Pulmonary artery endothelial cell (primary cell): ENCODE measurements at places on chromosomes 3 and 15. TPM values are rescaled to one million over a fixed set of nuclear protein-coding genes. Genes with fewer than 3 reads are reported as not detected.

DNA sequence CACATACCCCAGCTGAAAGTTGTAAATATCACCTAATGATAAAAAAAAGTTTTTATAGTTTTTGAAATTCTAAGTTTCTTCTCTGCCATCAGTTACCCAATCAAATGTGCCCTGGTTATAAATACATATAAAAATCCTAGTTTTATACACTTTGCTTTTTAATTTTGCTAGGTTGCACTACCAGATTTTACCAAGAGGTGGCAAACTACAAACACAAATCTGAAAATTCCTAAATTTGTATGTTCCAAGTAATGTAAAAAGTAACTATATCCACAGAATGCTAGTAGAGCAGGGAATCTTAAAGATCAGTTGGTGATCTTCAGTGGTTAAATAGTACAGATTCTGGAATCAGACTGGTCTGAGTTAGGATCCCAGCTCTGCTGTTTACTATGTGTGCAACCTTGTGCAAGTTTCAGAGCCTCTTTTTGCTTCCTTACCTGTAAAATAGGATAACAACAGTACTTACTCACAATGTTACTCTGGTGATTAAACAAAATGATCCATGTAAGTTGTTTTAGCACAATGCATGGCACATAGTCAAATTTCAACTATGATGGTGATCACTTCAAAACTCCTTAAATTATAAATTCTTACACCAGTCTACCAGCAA is 11.0 kb downstream of the TRPM7 start:
- no peak for DNase-seq

GRCh38 chr3:64408770-64409169 is 183.5 kb upstream of the PRICKLE2 start:
- no peak for DNase-seq

The CSNK1G1 gene
- 21.2 and 35.3 TPM in 2 replicates for total RNA-seq

DNA sequence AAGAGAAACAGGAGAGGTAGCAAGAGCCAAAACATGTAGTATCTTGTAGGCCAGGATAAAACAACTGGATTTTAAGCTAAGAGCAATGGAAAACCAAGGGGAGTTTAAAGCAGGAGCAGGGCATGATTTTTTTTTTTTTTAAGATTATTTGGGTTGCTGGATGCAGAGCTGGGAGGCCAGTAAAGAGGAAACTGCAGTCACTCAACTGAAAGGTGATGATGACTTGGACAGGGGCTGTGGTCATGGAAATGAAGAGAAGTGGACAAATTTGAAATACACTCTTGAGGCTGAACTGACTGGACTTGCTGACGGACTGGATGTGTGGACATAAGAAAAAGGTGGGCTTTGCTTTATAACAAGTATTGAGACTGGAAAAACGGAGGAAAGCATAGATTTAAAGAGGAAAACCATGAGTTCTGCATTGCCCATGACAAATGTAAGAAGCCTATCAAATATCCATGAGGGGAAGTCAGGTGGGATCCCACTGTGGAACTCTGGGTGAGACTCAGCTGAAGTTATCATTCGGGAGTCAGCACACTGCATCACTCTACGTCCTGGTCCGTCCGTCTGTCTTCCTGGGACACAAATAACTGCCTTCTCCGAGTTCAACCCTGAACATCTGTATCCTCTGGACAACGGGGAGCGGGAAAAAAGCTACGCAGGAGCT is 688 bp downstream of the XPC start:
- no peak for DNase-seq

- no peak for DNase-seq
Observed at GRCh38 chr3:16060945-16061344, 113.5 kb upstream of the GALNT15 start.

GRCh38 chr3:133119176-133119575 is 81.0 kb downstream of the TMEM108 start:
- no peak for DNase-seq

- no peak for DNase-seq
Observed at GRCh38 chr15:42367041-42367440, 7.7 kb downstream of the CAPN3 start.

DNA sequence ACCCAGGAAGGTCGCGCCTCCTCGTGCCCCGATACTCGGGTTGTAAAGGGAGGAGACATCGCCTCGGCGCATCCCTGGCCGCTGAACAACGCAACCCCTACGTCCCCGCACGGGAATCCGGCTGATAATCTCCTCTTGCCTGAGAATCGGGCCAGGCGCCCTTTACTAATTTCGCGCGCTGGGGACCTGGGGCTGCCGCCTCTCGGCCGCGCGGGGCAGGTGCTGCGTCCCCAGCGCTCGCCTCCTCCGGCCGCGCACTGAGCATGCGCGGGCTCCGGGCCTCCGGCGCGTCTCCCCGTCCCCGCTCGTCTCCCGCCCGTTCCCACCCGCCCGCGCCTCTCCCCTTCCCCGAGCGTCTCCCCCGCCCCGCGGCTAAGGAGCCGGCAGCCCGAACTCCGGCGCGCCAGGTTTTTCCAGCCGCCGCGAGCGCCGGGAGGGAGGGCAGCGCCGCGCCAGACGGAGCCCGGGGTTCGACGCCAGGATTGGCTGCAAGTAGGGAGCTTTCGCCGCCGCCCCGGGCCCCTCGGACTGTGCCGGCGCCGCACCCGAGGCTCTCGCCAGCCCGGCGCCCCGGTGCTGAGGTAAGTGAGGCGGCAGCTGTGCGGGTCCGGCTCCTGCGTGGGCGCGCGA is at the start of gene CNTN4:
TSS of gene CNTN4 (plus strand) at position 469 of the 630 bp plus-strand sequence.
- DNase-seq, result no peak

The ECE2 gene
- total RNA-seq, result not detected in 2 replicates

The STRA6 gene
- total RNA-seq, result not detected in 2 replicates
